ENCODE measurements at places on chromosomes 4 and X.

DNA sequence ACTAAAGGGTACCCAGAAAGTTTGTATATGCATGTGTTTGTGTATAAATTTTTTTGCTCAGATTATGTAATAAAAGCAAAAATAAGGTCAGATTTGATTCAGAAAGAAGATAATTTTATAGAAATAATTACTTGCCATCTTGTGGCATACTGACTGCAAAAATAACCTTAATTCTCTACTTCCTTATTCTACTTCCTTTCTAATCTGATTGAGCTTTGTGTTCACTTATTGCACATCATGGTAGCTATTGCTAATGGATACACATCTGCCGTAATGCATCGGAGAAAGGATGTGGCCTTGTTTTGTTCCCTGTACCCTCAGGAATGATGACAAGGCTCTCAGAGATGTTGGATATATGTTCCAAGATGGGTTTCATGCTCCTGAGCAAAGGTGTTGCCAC lies 10.5 kb upstream of the GNPDA2 start:
- DNase-seq = no peak

DNA sequence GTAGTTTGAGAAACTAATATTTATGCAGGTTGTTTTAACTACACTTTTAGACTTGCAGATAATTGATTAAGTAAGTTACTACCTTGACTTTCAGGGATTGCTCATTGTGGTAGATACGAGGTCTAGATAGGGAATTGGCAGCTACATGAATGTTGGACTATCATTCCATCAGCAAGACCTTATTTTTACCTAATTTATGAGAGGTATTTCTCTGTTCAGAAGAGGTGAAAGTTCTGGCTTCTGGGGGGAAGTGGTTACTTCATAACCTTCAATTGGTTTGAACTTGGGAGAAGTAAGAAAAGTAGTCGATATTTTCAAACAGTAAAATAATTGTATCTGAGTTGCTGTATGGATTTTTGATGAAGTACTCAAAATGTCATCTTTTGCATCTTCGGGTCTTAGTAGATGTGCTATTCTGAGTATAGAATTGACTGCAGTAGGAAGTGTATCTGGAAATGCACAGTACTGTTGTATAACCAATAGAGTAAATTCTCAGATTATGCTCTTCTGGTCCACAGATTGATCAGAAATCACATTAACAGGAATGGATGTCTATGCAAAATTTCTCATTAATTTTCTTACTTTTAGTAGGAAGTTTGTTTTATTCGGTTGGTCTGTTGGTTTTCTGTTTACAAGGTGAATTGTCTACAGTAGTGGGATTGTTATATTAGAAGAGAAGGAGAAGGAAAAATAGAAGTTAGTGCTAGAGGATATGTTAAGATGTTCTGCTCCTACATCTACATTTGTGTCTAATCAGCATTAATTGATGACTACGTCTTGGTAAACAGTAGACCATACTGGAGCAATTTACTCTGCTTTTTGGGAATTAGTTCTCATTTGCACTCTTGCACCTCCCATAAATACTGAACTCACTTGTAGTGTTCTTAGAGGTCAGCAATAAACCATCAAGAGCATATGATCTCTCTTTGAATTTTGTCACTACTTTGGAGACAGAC lies 3.0 kb downstream of the NFKB1 start:
- DNase-seq = no peak

DNA sequence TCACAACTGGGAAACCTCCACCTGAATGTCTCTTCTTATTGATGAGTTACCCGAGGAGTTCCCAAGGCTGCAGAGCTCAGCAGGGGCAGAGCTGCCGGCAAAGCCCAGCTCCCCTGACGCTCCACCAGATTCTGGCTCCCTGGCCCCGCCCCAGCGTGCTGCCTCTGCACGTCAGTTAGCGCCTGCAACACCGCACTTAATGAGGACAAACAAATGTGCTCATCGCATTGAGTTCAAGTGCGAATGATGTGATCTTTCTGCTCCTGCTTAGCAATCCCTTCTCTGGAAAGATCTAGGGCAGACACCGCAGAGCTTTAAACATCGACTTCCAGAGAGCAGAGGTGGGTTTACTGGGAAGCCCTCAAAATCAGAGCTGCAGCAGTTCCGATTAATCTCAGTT lies 55.5 kb upstream of the FBXW7 start:
- DNase-seq = peak; percentile 71

- DNase-seq = no peak
Observed at GRCh38 chrX:40310447-40310846, 212.7 kb upstream of the BCOR start.

- DNase-seq = no peak
Observed at GRCh38 chr4:143054971-143055370, 129.7 kb upstream of the USP38 start.

GRCh38 chr4:48634688-48635308 lies 144.7 kb downstream of the ZAR1 start:
- no peak for DNase-seq

DNA sequence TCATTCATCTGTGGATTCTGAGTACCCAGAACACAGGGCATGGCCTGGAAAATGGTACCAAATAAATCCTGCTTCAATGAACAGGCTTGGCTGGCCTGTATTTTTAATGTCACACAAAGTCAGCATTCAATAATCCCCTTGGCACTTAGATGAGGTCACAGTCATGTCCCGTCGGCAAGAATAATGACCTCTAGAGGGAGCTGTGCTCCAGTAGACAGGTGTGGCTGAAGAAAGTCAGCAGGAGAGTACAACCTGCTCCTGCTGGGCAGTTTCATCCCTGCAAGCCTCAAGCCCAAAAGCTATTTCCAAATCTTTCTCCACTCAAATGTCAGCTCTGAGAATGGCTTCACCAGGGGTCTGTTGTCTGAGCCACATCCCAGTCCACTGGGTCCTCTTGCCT lies 404.0 kb upstream of the F9 start:
- DNase-seq = peak; percentile 35

GRCh38 chr4:168796362-168797106 lies 213.5 kb downstream of the CBR4 start:
- no peak for DNase-seq

- DNase-seq = no peak
Observed at GRCh38 chr4:167868163-167868562, 224.2 kb upstream of the ANXA10 start.

DNA sequence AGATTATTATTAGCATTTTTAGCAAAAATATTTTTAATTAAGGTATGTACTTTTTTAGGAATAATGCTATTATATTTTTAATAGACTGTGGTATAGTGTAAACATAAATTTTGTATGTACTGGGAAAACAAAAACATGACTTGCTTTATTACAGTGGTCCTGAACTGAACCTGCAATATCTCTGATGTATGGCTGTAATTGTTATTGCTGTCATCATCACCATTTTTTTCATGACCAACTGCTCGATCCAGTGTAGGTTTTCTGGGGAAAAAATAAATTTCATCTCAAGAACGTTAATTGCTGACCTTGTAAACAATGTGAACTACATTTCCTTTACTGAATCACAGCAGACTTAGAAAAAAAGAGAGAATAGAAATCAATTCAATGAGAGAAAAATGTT lies 83.6 kb upstream of the ATOH1 start:
- DNase-seq = no peak

DNA sequence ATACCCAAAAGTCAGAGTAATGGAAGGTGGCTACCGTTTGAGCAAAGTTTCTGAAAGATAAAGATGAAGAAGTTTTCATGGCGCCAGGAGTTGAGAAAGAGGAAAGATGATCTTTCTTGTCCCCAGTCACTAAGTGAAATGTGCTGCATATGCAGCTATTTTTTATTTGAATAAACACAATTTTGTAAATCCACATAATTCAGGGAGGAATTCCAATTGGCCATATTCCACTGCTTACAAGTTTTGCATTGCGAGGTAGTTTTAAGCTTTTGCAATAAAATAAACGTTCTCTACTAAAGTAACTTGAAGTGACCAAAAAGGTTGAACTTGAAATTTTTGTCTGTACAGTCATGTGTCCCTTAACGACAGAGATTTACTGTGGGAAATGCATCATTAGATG lies 139.3 kb upstream of the VCX2 start:
- DNase-seq = no peak

GRCh38 chr4:107599841-107600240 lies 120.2 kb downstream of the PAPSS1 start:
- DNase-seq = no peak

GRCh38 chr4:140291259-140291658 lies 82.2 kb upstream of the SCOC start:
- no peak for DNase-seq

DNA sequence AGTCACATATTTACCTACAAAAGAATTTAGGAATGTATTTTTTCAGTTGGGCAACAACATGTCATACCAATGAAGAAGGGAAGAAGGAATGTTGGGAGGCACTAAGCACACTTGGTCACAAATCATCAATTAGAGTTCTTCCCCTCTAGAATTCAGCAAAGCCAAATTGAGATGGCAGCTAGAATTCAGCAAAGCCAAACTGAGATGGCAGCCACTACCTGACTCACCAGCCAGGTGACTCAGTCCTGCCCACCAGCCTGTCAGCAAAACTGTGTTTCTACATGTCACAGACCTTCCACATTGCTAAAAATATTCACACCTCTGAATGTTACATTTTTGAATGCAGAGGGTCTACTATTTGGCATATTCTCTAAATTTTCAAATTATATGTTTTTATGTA lies 63.2 kb upstream of the NOCT start:
- no peak for DNase-seq

GRCh38 chrX:148933881-148934280 lies 433.5 kb downstream of the AFF2 start:
- DNase-seq = no peak

DNA sequence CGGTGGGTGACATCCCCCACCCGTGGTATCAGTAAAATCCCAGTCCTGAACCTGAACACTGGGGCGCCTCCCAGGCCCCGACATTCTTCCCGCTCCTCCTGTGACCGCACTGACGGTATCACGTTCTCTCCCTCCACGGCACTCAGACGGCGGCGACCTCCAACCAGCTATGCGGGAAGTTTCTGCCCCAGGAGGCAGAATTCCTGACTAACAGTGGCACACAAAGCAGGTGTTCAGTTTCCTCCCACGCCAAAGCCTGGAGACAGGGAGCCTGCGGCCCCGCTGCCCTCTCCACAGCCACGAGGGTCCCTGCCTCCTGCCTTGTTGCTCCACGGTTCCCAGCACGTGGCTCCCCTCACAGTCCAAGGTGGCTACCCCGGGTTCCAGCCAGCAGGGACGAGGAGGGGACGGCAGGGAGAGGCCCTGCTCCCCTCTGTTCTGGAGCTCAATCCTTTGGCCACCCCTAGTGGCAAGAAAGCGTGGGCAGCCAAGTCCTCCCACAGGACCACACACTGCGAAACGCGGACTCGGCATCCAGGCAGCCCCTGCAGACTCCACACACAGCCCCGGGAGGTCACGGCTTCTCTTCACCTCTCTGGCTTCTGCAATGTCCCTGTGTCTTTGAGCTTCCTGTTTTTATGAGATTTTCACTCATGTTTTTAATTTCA lies 15.2 kb downstream of the CTBP1 start:
- DNase-seq = peak; percentile 3

DNA sequence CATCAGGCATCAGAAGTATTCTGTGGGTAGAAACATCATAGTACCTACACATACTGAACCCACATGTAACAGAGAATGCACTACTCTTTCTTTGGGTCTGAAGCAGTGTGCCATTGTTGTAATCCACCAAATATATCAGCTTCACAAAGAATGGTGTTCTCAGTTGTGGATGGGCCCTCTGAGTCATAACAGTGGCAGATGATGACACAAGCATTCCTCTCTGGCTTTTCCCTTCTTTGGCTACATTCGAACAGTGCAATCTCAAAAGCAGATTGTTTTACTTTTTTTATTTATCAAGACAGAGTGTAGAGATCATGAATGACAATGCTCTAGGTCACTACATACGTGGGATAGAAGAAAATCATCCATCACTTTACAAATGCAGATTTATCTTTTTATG lies 247.2 kb upstream of the EPHA5 start:
- no peak for DNase-seq

DNA sequence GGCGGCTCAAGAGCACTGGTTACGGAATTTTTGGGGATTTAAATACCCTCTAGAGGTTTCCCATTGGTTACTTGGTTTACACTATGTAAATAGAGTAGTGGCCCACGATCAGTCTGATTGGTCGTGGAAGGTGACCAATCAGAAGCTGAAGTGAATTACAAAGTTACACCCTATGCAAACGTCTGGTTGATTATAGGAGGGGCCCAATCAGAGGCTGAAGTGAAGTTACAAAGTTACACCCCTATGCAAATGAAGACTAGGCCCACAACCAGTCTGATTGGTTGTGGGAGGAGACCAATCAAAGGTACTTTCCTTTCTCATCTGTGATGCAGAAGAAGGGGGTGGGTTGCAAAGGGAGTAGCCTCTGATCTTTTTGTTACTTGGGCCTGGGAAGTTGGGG lies 45.1 kb upstream of the HSD17B10 start:
- no peak for DNase-seq

GRCh38 chr4:108165586-108165985 lies 3.1 kb downstream of the LEF1 start:
- no peak for DNase-seq
